ENCODE measurements at places on chromosomes 12 and 14.
A peak's percentile ranks its signal among the peaks of the same experiment; 100 is the strongest.

GRCh38 chr12:77847680-77848431, 17.2 kb downstream of the NAV3 start:
- no peak overlapping the region for H3K4me3 ChIP-seq
- H3K27me3 ChIP-seq: no peaks in the 10 kb centered on the region
- H3K4me1 ChIP-seq: no peaks in the 10 kb centered on the region
- DNase-seq: no peak
- no peaks in the 10 kb centered on the region for H3K36me3 ChIP-seq
- H3K27ac ChIP-seq: no peak overlapping the region

DNA sequence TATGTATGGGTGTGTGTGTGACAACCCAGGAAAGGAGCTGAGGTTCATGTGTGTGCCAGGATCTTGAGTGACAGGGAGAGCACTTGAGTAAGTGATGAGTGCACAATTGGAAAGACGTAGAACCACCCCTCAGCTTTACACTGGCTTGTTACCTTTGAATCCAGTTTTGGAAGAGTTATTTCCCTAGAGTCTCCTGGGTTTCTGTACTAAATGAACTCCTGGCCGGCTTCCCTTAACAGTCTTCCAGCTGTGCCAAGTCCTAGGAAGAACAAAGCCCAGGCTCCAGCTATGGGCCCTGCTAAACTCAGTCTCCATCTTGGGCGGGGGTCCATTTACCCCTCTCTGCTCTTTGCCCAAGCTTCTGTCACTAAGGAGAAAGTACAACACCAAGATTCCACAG, 19.7 kb upstream of the NR1H4 start:
- peaks cover 8% of the 10 kb centered on the region for H3K27me3 ChIP-seq
- no peaks in the 10 kb centered on the region for H3K36me3 ChIP-seq
- no peaks in the 10 kb centered on the region for H3K4me1 ChIP-seq

- no peaks in the 10 kb centered on the region for H3K36me3 ChIP-seq
- no peak overlapping the region for H3K4me3 ChIP-seq
- no peak for DNase-seq
- H3K4me1 ChIP-seq: peaks cover 2% of the 10 kb centered on the region
- H3K27ac ChIP-seq: no peak overlapping the region
These were observed 23.8 kb upstream of the PLD4 start for GRCh38 chr14:104900639-104901512.

DNA sequence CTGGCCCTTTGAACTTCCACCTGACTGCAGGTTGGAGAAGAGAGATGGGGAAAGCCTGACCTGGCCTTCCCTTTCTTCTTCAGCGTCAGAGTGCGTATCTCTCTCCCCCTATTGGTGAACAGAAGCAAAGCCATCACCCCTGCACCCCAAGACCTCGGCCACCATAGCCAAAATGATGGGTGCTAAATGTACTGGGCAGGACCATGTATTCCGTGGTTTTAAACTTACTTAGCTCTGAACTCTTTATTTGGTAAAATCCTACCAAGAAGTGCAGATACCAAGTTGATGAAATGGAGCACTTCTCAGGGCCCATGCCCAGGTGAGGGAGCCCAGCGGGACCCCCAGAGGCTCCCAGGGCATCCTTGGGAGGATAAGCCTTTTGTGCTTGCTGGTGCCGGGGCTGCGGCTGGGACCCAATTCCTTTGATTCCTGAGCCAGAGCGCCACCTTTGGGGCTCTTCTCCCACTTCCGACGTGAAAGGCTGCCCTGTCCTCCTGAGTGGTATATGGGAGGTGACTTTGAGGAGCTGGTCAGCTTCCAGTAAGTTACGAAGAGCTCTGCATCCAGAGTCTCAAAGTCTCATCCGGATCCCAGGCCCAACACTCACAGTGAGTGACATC, 9.4 kb downstream of the CCND2 start:
- no peak overlapping the region for H3K27ac ChIP-seq
- no peaks in the 10 kb centered on the region for H3K27me3 ChIP-seq
- H3K4me3 ChIP-seq: no peak overlapping the region
- peaks cover 89% of the 10 kb centered on the region for H3K36me3 ChIP-seq
- H3K4me1 ChIP-seq: peaks cover 88% of the 10 kb centered on the region
- DNase-seq: no peak

GRCh38 chr14:41285186-41285748, 321.4 kb upstream of the LRFN5 start:
- H3K4me3 ChIP-seq: no peak overlapping the region
- H3K36me3 ChIP-seq: no peaks in the 10 kb centered on the region
- no peak overlapping the region for H3K27ac ChIP-seq
- no peaks in the 10 kb centered on the region for H3K27me3 ChIP-seq
- H3K4me1 ChIP-seq: no peaks in the 10 kb centered on the region

DNA sequence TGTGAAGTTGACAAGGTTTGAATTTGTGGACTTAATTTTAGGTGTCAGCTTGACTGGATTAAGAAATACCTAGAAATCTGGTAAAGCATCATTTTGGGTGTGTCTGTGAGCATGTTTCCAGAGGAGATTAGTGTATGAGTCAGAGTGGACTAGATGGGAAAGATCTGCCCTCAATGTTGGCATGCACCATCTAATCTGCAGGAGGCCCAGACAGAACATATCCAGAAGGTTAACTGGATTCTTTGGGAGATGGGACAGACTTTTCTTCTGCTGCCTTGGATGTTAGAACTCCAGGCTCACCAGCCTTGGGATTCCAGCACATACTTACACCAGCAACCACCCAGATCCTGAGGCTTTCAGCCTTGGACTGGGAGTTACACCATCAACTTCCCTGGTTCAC, 14.1 kb downstream of the SGPP1 start:
- no peak overlapping the region for H3K4me3 ChIP-seq
- DNase-seq: no peak
- no peak overlapping the region for H3K27ac ChIP-seq
- H3K36me3 ChIP-seq: peaks cover 41% of the 10 kb centered on the region
- H3K4me1 ChIP-seq: peaks cover 30% of the 10 kb centered on the region

DNA sequence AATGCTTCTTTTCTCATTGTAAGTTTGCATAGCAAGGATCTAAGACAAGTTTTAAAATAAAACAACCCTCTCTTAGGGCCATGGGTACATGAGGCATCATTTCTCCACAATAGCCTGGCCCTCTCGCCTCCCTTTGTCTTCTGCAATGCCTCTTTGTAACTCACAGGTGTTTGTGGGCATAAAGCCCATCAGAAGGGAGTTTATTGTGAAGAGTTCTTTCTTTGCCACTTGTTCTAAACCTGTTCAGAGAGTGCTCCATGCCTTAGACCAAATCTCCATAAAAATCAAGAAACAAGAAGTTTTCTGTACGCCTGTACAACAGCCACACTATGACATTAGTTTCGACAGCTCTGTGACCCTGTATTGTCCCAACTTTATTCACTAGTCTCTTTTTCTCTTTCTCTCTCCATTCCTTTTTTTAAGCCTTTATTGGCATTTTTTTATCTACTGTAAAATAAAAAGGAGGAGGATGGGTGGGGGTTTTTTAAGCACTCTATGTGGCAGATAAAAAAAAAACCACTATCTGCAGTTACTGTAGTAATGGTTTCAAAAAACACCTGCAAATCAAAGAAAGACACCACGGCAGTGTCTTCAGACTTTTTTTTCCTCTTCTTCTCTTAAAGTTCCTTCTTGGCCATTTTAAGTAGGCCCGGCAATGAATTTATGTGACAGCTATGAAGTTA, 1.6 kb downstream of the C12orf42 start:
- H3K36me3 ChIP-seq: no peaks in the 10 kb centered on the region
- H3K4me3 ChIP-seq: peak overlapping the region; percentile 60
- H3K27ac ChIP-seq: no peak overlapping the region
- peaks cover 18% of the 10 kb centered on the region for H3K4me1 ChIP-seq
- DNase-seq: no peak
- peaks cover 41% of the 10 kb centered on the region for H3K27me3 ChIP-seq

Measured in activated naive CD4-positive, alpha-beta T cell treated with anti-CD3 and anti-CD28 coated beads, Interleukin-2, amount 10 ng/mL, durations not matched to agents 7 days and 5 days (primary cell).